ENCODE measurements at places on chromosomes 12 and 14.

- no peak for DNase-seq
These were observed 53.8 kb downstream of the PHETA1 start for GRCh38 chr12:111314953-111315539.

- no peak for DNase-seq
These were observed 371 bp upstream of the REM2 start for GRCh38 chr14:22882529-22883172.

- DNase-seq, result no peak
These were observed 91.4 kb downstream of the VRK1 start for GRCh38 chr14:96888593-96888992.

- no peak for DNase-seq
These were observed 4.8 kb downstream of the ARHGAP9 start for GRCh38 chr12:57474862-57475261.

DNA sequence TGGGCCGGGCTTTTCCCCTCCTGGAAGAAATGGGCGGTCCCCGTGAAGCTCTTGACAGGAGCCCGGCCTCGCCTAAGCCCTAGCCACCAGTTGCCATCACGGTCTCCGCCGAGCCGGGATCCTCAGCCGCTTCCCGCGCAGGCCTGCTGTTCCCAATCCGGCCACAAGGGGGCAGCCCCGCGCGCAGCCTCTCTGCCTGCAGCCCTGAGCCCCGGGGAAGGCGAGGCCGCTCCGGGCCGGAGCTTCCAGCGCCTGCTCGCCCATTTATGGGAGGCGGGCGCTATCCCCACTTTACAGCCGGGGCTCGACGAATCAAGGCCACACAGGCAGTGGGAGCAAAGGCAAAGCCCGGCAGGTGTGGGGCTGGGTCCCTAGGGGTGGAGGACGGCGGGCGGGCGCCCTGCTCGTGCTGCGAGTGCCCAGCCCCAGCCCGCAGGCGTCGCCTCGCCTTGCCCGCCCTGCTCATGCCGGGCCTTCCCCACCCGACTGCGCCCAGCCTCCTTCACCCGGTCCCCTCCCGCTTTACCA lies 61.5 kb downstream of the LGMN start:
- DNase-seq, result no peak

- no peak for DNase-seq
These were observed 8.5 kb upstream of the ASCL1 start for GRCh38 chr12:102948941-102949352.

DNA sequence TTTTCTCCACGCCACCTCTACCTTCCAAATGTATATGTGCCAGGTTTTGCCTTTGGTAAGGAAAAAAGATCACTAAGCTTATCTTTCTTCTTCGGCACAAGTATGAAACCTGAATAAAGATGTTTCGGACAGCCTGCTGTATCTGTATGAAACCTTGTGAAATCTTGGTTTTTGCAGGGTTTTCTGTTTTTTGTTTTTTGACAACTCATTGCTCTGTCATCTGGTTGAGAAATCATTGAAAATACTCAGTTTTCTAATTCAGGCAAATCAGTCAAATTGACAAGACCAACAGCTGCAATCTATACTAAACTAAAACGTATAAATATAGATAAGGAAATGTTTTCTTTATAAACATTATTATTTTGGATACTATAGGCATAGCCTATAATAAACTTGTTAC lies 63.1 kb upstream of the FGD4 start:
- no peak for DNase-seq

GRCh38 chr12:101935890-101936746 lies 58.7 kb downstream of the DRAM1 start:
- peak; percentile 90 for DNase-seq

All from BJ (cell line).